Activated naive CD4-positive, alpha-beta T cell treated with anti-CD3 and anti-CD28 coated beads, Interleukin-2, amount 50 U/mL, for 72 hours (primary cell): ENCODE measurements at places on chromosomes 1 and 21. TPM values are rescaled to one million over a fixed set of nuclear protein-coding genes. Genes with fewer than 3 reads are reported as not detected.

Gene LYPD8
- not detected for total RNA-seq

Gene FLG2
- total RNA-seq, result not detected

Gene TMEM69
- 38.9 TPM for total RNA-seq

Gene FAM72D
- 32.4 TPM for total RNA-seq

Gene TAL1
- 0.11 TPM for total RNA-seq

Gene UTS2
- 0.14 TPM for total RNA-seq

Gene GPR89A
- 21.4 TPM for total RNA-seq

Gene OR10Z1
- total RNA-seq, result not detected

Gene TDRD10
- total RNA-seq, result not detected

Gene CLCNKA
- total RNA-seq, result not detected

Gene CGN
- total RNA-seq, result 3.2 TPM

Gene TNFAIP8L2
- 18.5 TPM for total RNA-seq

Gene ATF3
- 48.4 TPM for total RNA-seq

Gene SLC27A3
- 8.3 TPM for total RNA-seq

Gene SLC5A9
- total RNA-seq, result not detected

Gene TP73
- total RNA-seq, result 0.39 TPM

Gene ACTL8
- 0.14 TPM for total RNA-seq

Gene OR2T11
- not detected for total RNA-seq

Gene MIA3
- 40.7 TPM for total RNA-seq

Gene SH3GLB1
- 58.0 TPM for total RNA-seq

Gene S100A7A
- not detected for total RNA-seq

Gene RCC1
- total RNA-seq, result 90.1 TPM

Gene FCRLB
- not detected for total RNA-seq

Gene SPATA46
- not detected for total RNA-seq

Gene C1orf185
- not detected for total RNA-seq

Gene PLA2G2D
- total RNA-seq, result not detected

Gene TRIM46
- 6.8 TPM for total RNA-seq

Gene LCE2C
- not detected for total RNA-seq

Gene OR2L13
- total RNA-seq, result not detected

Gene DCST1
- total RNA-seq, result not detected

Gene NRAS
- total RNA-seq, result 43.9 TPM

Gene RPTN
- total RNA-seq, result not detected

Gene LAX1
- total RNA-seq, result 12.3 TPM

Gene SH2D1B
- 0.18 TPM for total RNA-seq

Gene ZNF326
- 20.6 TPM for total RNA-seq

Gene TPRG1L
- 10.0 TPM for total RNA-seq

Gene NUDT4B
- 0.56 TPM for total RNA-seq

Gene BGLAP
- 4.3 TPM for total RNA-seq
